ENCODE measurements at places on chromosomes 12 and 14.

- no peak for DNase-seq
These were observed 27.3 kb downstream of the PPM1A start for GRCh38 chr14:60276347-60276746.

DNA sequence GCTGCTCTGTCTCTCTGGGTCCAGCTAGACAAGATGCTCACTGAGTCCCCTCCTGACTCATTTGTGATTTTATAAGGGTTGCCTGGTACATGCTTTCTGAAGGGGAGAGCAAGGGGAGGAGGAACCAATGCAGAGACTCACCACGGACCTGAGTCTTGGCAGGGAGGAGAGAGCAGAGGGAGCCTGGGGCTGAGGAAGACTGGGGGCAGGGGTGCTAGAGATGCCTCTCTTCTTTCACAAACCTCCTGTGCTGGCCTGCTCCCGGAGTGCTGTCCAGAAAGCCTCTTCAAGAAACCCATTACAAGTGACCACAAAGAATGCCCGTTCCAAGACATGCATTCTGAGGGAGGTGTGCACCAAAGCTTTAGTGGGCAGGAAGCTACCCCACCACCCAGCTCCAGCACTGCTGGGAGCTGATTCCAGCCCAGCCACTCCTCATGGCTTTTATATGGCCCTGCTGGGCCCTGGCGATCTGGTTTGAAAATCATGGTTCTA is 33.1 kb upstream of the DICER1 start:
- DNase-seq, result no peak

- no peak for DNase-seq
These were observed 388.1 kb downstream of the ZFP36L1 start for GRCh38 chr14:68404652-68405183.

DNA sequence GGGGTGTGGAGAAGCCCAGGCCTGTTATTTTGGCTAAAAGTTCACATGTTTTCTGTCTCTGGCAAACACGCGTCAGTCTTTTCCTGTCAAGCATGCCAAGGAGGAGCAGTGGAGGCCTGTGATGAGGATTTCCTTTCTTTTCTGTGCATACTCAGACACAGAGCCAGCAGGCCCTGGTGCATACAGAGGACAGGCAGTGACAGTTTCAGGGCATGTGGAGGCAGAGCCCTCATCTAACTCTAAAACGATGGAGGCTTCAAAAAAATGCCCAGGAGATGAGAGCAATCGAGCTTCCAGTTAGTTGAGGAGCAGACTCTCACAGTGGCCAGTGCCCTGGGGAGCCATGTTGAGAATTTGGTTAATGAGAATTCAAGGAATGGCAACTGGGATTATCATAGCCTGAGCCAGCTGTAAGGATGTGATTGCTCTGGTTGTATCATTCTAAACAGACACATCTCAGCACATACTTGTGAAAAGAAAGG is 66.5 kb downstream of the TRAFD1 start:
- DNase-seq, result no peak

- DNase-seq, result no peak
These were observed 143.3 kb downstream of the KLRB1 start for GRCh38 chr12:9464408-9464807.

GRCh38 chr12:115155665-115156645 is 472.0 kb upstream of the TBX3 start:
- no peak for DNase-seq

GRCh38 chr14:40413136-40413535 is 980.9 kb upstream of the FBXO33 start:
- DNase-seq, result no peak

DNA sequence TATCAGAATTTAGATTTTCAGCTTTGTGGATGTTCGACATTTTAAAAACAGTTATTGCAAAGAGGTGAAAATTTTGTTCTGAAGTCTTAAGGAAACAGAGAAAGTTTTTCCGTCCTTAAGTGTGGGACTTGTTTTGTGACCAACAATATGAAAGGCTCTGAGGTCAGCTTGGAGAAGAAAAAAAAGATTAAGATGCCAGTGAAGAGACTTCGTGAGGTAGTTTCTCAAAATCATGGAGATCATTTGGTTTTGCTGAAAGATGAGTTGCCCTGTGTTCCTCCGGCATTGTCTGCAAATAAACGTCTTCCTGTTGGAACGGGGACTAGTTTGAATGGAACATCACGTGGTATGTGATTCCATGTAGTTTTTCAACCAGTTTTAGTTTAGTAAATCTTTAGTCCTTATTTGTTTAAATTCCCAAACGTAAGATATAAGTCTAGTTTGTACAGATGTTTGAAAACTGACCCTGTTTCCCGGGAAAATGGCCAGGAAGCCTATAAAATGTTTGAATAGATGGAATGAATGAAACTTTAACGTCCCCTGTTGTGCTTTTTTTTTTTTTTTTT is 682 bp downstream of the KIAA0586 start:
- no peak for DNase-seq

- DNase-seq, result no peak
These were observed 13.7 kb upstream of the VPS37B start for GRCh38 chr12:122909442-122910288.

GRCh38 chr12:127987199-127987901 is 279.6 kb upstream of the TMEM132C start:
- DNase-seq, result no peak
